ENCODE measurements at places on chromosomes 6 and 20.

GRCh38 chr20:64226686-64227580, 28.6 kb upstream of the PCMTD2 start:
- DNase-seq: no peak

- DNase-seq: no peak
Observed at GRCh38 chr6:11324453-11325015, 92.1 kb upstream of the NEDD9 start.

DNA sequence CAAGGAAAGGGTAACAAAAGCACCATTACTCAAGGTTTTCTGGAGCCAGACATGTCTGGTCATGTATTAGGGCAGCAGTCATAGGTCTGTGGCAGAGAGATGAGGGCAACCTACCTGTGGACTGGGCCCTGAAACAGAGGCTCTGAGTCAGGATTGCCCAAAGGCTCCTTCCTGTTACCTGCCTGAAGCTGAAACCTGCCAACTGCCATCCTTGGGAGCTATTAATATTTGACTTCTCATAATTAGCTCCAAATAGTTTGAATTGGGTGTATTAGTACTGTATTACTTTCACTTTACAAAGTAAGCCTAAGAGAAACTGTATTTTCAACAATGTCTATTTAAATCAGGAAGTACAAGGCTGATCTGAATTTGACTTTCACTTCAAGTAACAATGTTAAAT, 72.0 kb upstream of the TBX18 start:
- DNase-seq: no peak

GRCh38 chr20:8946036-8946940, 122.6 kb upstream of the PLCB4 start:
- DNase-seq: no peak

GRCh38 chr6:47096211-47096895, 54.2 kb upstream of the ADGRF1 start:
- no peak for DNase-seq

- no peak for DNase-seq
Observed at GRCh38 chr6:11748591-11749210, 29.9 kb downstream of the ADTRP start.

- DNase-seq: no peak
Observed at GRCh38 chr6:7899889-7900213, 10.7 kb downstream of the TXNDC5 start.

GRCh38 chr6:13927203-13927602, 2.5 kb downstream of the RNF182 start:
- DNase-seq: no peak

DNA sequence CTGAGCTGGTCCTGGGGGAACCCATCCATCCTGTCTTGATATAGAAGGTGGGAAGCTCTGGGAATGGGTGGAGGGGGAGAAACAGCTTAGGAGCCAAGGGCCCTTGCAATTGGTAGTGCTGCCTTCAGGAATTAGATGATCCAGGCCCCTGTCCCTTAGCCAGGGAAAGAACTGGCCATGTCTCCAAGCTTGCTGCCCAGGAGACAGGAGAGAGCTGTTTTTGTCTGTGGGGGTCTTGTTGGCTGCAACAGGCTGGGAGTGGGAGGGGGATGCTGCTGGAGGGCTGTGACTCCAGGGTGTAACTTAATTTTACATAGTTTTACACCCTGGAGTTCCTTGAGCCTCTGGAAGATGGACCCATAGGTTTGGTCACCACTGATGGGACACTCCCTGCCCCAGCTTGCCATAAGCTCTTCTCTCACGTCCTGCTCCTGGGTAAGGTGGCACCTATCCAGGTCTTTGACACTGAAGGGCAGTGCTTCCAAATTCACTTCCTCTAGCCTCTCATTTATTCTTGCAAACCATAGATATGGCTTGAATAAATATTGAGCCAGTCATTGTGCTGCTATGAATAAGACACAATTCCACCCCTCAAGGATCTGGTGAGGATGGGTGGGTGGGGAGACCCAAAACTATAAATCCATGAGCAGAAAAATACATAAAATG, 16.8 kb downstream of the VEGFA start:
- no peak for DNase-seq

DNA sequence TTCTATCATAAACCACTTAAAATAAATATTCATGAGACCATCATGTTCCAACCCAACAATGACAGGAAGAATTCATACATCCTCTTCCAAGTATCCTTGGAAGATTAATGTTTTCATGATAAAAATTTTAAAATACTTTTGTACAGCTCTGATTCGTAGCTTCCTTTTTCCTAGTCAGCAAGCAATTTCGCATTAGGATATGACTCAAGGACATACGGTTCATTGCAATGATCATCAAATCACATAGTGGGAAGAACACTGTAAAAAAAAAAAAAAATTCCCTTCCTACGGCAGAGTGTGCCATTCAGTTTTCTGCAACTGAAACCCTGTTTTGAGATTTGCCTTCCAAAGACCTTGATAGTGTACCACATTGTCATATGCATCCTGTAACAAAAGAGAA, 35.3 kb upstream of the GFOD1 start:
- no peak for DNase-seq

DNA sequence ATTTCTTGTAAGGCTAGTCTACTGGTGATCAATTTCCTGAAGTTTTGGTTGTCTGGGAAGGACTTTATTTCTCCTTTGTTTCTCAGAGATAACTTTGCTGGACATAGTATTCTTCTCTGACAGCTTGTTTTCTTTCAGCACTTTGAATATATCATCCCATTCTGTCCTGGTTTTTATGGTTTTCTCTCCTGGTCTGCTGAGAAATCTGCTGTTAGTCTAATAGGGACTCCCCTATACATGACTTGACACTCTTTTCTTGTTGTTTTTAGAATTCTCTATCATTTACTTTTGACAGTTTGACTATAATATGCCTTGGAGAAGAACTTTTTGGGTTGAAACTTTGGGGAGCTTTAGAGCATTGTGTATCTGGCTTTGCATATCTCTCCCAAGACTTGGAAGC, 112.5 kb downstream of the PRL start:
- no peak for DNase-seq

DNA sequence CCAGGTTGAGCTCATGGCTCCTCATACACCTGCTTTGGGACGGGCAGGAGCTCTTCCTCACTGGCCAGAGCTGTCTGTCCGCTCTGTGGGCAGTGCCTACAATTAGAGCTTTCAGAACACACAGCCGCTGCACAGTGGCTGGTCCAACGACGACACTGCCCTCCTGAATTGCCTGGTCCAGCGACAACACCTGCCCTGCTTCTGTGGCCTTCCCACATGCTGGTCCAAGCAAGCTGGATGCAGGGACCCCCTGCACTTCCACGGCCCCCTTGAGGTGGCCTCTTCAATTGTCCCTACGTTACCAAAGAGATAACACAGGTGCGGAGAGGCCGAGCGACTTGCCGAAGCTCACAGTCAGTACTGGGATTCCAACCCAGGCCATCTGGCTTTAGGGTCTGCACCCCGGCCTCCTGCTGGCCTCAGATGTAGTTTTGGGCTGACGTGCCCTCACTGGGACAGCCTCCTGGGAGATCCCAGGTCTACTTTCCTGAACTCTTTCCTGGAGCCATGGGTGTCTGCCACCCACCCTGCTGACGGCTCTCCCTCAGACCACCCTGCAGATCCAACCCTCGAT, 1.4 kb upstream of the CHRNA4 start:
- DNase-seq: no peak

- no peak for DNase-seq
Observed at GRCh38 chr6:77340331-77340730, 123.0 kb downstream of the HTR1B start.

DNA sequence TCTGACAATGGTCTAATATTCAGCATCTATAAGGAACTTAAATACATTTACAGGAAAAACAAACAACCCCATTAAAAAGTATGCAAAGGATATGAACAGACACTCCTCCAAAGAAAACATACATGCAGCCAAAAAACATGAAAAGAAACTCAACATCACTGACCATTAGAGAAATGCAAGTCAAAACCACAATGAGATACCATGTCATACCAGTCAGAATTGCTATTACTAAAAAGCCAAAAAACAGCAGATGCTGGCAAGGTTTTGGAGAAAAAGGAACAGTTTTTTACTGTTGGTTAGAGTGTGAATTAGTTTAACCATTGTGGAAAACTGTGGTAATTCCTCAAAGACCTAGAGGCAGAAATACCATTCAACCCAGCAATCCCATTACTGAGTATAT, 339.0 kb upstream of the ADGRB3 start:
- DNase-seq: no peak

DNA sequence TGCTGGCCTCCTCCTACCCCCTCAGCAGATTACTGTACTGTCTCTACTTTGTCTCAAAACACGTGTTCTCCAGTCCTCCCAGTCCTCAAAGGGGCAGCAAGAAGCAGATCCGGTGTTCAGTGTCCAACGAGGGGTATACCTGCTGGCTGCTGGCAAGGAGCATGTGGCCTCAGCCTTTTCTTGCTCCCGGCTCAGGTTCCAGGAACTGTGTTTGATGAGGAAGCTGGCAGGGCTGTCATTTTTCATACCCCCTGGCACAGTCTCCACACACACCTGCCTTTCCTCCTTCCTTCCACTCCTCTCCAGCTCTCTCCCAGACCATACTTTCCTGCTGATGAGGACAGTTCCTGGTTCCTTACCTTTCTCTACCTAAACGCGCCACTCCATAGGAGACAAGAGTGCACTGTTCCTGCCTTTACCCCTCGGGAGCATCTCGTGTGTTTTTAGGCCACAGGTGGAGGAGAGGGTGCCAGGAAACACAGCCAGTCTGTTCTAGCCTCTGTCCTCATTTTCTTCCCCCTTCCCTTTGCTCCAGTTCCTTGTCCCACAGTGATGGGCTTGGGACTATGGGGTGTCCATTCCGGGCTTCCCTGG, 77.2 kb downstream of the SSR1 start:
- DNase-seq: no peak

- DNase-seq: no peak
Observed at GRCh38 chr6:10390495-10391298, 24.2 kb downstream of the TFAP2A start.

DNA sequence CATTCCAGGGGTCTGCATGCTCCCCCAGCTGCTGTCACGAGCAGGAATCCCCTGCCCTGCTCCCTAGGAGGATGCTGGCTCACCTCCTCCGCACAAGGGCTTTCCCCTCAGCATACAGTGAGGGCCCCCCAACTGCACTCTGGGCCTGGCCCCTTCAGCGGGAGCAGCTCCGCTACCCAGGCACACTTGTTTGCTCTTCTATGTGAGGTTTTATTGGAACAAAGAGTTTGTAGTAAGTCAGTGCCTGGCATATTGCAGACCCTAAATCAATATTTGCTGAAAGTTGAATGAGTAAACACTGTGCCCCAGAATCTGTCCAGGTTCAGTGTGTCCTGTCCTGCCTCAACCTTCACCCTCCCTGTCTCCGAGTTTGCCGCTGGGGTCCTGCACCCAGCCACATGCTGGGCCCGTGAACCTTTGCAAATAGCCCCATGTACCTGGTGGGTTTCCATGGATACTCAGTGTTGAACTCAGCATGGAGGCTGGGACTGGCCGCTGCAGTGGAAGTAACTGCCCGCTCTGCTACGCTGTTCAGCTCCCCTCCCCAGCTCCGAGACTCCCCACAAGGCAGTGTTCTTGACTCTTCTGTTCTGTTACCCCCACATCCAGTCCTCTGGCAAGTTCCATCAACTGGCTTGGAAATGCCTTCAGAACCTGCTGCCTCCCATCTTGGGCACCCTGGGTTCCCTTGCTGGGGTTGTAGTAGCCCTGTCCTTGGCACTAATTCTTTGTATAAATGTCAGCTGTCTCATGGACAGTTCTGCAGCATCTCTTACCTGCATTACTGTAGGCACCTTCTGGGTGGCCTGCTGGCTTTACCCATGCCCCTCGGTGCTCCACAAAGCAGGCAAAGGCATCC, 15.7 kb downstream of the SLC22A1 start:
- no peak for DNase-seq

DNA sequence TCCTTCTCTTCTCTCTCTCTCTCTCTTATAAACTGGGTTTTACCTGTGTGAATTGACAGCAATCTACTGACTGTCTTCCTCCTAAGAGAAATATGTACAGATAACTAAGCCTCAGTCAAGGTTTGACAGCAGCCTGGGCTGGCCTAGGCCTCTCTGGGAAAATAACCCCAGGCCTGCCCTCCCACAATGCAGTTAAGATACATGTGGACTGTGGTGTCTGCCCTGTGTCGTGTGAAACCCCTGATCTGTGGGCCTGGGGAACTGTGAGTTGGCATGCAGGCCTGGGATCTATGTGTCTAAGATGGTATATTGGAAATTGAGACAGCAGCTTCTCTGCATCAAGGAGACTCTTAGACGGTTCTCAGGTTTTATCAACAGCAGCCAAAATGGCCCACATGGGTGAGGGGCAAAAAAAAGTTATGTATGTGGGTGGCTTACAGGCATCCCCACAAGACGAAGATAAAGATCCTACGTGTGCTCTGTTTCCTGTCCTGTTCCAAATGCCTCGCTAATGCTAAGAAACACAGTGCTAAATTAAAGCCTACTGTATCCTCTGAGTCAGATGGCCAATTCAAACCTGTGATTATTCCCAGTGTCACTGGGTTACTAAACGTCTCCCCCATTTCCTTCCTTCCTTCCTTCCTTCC, 19.0 kb downstream of the LRFN2 start:
- no peak for DNase-seq

- DNase-seq: no peak
Observed at GRCh38 chr6:140907235-140907634, 1225.5 kb upstream of the GJE1 start.

DNA sequence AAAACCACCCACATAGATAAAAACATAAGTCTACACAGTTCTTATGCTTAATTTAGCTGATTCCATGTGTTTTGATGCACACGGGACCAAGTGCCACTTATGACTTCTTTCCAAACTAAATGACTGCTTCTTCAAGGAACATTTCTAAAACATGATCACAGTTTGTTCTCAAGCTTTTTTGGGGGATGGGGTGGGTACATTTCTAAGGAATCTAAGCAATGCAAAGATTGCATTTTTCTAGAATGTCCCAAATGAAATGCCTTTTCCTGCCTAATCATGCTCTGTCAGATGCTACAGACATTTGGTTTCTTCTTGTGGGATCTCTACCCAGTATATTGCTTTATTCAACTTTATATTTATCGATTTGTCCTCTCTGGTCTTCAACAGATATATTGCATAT, 496.8 kb upstream of the JAG1 start:
- no peak for DNase-seq

- DNase-seq: no peak
Observed at GRCh38 chr20:33647603-33648395, 14.3 kb upstream of the C20orf144 start.

GRCh38 chr20:57699395-57699794, 10.4 kb downstream of the PMEPA1 start:
- DNase-seq: no peak

DNA sequence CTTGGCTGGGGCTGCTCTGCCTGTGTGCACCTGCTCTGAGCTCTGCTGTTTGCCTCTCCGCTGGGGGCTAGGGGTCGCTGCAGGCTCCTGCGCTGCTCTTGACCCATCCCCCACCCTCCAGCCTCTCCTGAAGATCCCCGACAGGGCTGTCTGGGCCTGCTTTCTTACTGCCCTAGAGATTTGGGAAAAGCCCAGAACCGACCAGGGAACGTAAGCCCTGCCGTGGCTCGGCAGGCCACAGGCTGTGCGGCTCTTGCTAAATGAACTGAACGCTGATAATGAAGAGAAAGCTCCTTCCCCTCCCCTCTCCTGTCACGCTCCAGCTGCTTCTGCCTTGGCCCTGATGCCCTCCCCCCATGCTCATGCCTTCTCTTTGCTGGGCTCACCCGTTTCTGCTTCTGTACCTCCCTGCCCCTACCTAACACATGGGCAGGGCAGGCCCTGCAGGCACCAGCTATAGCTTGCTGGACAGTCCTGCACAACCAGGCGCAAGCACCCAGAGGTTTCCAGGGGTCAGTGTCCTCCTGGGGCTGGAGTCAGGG, 32.0 kb upstream of the PCMTD2 start:
- DNase-seq: peak; percentile 66

Data from neural crest cell (in vitro differentiated cells).